GM23248 (cell line): ENCODE measurements at places on chromosomes 13 and 19. TPM values are rescaled to one million over a fixed set of nuclear protein-coding genes. Genes with fewer than 3 reads are reported as not detected.

Gene TMEM221
- polyA plus RNA-seq = 0.30 TPM in 1 of 2 replicates, not detected in the other

Gene GSX1
- not detected in 2 replicates for polyA plus RNA-seq

Gene IGFL1
- polyA plus RNA-seq = not detected in 2 replicates

Gene TYROBP
- not detected in 2 replicates for polyA plus RNA-seq
